ENCODE measurements at places on chromosomes 16 and 17. TPM values are rescaled to one million over a fixed set of nuclear protein-coding genes. Genes with fewer than 3 reads are reported as not detected.

GRCh38 chr16:49194537-49195236, 87.0 kb downstream of the CBLN1 start:
- DNase-seq: no peak

- no peak for DNase-seq
Measured at GRCh38 chr17:28328325-28328724, 6.9 kb downstream of the IFT20 start.

- peak; percentile 1 for DNase-seq
Measured at GRCh38 chr16:67805718-67806427, 487 bp downstream of the RANBP10 start.

- DNase-seq: no peak
Measured at GRCh38 chr16:5449901-5450300, 352.3 kb upstream of the EEF2KMT start.

DNA sequence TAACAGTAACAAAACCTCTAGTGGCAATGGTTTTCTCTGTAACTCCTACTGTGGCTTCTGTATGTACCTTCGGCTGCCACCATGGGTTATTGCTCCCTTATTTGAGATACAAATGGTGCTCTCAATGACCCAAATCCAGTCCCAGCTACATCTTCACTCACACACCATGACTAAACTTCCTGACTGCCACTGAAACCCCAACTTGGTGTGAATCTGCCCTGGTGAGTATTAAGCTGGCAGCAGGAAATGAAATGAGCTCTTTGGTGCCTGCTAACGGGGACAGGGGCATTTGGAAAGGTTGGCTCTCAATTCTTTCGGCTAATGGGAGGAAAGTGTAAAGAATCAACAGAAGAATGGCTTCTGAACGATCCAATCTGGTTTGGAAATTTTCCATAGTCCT, 7.5 kb upstream of the SLC35B1 start:
- DNase-seq: peak; percentile 71

DNA sequence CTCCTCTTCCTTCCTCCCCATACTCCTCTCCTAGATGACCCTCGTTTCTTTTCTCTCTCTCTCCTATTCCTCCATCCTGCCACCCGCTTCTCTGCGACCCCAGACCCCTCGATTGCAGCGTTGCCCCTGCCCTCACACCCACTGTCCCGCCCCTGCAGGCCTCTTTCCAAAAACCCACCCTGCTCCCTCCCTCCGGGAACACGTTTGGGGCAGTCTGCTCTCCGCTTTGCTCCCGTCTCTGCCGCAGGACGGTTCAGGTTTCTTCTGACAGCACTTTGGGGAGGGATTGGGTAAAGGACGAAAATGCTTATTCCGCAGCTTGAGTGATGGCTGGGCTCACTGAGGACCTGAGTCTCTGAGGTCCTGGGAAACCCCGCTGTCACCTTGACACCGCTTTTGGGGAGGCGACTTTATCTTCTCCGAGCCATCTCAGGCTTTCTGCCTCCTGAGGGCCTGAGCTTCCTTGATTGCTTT, 690 bp downstream of the NDE1 start:
- peak; percentile 21 for DNase-seq

- DNase-seq: peak; percentile 18
Measured at GRCh38 chr16:15907863-15908478, 19.6 kb upstream of the CEP20 start.

- DNase-seq: no peak
Measured at GRCh38 chr17:15511142-15511541, 43.7 kb upstream of the CDRT4 start.

DNA sequence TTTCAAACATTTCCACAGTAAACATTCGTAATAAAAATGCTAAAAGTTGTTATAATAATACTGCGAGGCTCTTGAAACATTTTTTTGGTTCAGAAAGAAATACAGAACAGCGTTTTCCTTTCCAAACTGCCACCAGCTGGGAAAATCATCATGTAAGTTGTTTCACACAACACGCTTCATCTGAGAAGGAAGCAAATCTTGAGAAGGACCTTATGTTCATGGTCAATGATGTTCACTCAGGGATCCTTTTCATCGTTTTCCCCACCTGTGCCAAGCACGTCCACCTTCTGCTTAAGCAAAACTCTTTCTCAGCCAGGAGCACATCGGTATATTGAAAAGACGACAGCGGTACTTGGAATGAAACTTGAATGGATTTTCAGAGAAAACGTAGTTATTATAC, 274.5 kb upstream of the ELAC2 start:
- no peak for DNase-seq

GRCh38 chr17:63919311-63919723, 678 bp upstream of the GH1 start:
- peak; percentile 66 for DNase-seq

DNA sequence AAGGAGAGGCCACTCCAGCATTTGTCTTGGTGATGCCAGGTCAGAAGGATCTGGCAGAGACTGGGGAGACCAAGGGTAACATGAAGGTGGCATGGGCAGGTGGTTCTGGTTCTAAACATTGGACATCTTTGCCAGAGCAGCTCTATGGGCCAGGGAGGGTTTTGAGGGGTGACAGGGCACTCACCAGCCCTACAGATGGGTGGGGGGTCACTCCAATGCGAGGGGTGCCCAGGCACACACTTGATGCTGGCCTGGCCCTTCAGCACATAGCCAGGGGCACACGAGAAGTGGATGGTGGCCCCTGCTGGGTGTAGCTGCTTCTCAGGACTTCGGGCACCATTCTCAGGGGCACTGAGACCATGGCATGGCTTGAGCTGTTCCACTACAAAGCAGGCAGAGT, 5.5 kb upstream of the PHF12 start:
- DNase-seq: no peak

Gene OR4D1
- total RNA-seq: 0.26 TPM

Gene RUNDC3A
- not detected for total RNA-seq

Data from CD8-positive, alpha-beta memory T cell (primary cell).